Activated CD8-positive, alpha-beta memory T cell treated with anti-CD3 and anti-CD28 coated beads for 1 hour (primary cell): ENCODE measurements at places on chromosomes 3 and 15.

DNA sequence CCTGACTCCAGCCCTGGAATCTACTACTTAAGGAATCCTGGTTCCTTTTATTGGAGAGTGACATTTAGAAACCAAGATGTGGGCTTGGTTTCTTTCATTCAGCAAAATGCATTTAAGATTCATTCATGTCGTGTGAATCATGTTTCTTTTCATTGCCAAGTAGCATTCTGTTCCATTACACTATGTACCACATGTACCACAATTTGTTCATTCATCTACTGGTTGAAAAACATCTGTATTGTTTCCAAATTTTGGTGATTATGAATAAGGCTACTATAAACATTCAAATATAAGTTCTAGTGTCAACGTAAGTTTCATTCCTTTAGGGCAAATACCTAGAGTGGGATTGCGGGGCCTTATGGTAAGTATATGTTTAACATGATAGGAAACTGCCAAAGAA lies 264.2 kb downstream of the VPS13C start:
- no peak for DNase-seq

DNA sequence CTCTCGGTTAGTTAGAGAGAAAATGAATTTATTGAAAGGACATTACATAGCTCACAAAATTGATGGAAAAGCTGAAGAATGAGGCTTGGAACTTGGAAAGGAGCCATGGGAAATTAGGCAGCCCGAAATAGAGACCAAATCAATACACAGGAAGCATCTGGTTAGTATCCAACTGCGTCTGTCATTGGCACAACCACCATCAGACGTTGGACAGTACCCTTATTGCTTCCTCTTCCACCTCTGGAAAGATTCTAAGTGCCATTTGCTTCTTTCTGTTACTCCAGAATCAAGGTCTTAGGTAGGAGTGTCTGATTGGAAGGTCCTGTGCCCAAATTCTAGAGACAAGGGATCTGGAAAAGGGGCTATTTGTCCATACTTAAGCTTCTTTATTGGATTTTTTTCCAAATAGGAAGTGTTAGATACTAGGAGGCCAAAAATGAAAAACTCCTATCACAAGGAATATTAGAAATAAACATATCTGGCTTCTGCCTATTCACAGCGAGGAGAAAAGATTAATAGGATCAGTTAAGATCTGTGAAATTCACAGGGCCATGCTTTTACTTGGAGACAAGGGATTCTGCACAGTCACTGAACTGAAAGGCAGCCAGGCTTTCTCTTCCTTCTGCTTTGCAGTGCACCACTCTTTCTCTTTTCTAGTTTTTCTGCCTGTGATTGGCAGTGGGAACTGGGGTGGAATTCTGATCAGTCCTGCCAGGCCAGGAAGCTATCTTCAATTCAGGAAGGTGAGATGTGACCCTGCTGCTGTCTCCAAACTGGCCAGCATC lies 10.7 kb upstream of the HACD2 start:
- no peak for DNase-seq

DNA sequence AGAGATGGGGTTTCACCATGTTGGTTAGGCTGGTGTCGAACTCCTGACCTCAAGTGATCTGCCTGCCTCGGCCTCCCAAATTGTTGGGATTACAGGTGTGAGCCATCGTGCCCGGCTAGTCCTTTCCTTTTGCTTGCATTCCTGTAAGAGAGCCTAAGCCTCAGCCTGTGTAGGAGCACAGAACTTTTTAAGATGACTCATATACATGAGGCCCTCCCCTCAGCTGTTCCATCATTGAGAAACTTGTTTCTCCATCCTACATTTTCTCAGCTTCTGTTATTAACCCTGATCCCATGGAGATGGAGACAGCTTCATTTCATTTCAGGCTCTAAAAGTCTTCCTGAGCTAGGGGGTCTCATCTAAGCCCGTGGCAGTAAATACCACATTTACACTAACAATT lies 123.3 kb downstream of the PLOD2 start:
- DNase-seq: no peak

DNA sequence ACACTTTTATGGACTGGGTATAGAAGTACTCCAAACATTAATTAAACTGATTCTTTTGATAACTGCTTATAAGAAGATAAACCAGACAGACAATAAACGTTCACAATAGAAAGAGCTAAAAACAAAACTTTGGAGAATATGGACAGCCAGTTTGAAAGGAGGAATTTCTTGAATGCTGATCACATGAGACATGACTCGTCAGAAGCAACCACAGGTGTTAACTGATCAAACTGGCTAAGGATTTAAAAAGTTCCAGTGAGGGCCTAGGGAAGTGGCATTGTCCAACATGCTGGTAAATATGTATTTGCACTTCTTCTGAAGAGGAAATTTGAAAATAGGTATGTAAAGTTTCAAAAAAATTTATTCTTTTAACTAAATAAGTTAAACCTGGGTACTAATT lies 29.4 kb upstream of the AP3B2 start:
- DNase-seq: no peak

- DNase-seq: no peak
These were observed 89.3 kb downstream of the OTOL1 start for GRCh38 chr3:161585922-161586321.

GRCh38 chr3:71129611-71130431 lies 453.7 kb downstream of the FOXP1 start:
- DNase-seq: no peak

- no peak for DNase-seq
These were observed 99.9 kb downstream of the TLE3 start for GRCh38 chr15:69997813-69998212.

GRCh38 chr15:86197770-86198169 lies 118.1 kb downstream of the AGBL1 start:
- no peak for DNase-seq

DNA sequence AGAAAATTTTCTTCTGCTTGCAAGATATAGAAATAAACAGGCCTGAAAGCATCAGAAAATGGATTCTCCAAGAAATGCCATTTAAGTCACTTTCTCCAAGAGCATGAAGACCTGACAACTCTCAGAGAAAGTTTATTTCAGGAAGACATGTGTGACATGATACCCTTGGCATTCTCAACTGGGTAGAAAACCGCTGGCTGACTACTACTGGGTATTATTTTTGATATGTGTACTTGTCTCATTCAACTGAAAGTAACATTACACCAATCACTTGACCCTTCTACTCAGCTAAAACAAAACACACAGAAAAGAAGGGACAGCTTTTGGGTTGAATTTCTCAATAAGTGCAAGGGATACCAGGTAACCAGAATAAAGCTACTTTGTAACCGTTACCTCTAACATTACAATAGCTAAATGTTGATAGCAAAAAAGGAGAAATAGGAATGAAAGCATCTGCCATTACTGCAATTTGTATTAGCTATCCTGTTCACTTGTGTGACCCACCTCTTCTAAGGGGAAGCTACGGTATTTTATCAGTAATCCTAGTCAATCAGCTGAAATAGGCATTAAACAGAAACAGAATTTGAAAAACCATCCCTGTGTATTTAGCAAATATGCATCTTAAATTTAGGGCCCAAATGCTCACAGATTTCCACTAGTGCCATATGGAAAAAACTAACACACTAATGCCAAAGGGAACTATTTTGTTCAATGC lies 7.3 kb downstream of the TRA2B start:
- no peak for DNase-seq

- DNase-seq: no peak
These were observed 753 bp downstream of the EPHB1 start for GRCh38 chr3:134795746-134796280.

DNA sequence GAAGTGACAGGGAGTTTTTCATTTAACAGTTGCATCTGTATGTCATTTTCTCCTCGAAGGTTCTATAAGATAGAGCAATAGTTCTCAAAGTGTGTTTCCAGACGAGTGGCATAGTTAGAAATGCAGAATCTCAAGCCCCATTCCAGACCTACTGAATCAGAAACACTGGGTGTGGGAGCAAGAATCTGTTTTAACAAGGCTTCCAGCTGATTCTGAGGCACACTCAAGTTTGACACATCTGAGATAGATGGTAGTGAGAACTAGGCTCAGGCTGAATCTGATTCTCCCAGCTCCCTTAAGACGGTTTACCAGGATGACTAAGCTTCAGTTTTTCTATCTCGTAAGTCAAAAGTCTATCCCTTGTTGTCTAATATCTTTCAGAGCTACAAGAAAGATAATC lies 159.8 kb upstream of the NUDT16 start:
- DNase-seq: no peak

- no peak for DNase-seq
These were observed 194.7 kb downstream of the WNT5A start for GRCh38 chr3:55292360-55292759.

- DNase-seq: no peak
These were observed 15.6 kb downstream of the CHST2 start for GRCh38 chr3:143135150-143135549.

DNA sequence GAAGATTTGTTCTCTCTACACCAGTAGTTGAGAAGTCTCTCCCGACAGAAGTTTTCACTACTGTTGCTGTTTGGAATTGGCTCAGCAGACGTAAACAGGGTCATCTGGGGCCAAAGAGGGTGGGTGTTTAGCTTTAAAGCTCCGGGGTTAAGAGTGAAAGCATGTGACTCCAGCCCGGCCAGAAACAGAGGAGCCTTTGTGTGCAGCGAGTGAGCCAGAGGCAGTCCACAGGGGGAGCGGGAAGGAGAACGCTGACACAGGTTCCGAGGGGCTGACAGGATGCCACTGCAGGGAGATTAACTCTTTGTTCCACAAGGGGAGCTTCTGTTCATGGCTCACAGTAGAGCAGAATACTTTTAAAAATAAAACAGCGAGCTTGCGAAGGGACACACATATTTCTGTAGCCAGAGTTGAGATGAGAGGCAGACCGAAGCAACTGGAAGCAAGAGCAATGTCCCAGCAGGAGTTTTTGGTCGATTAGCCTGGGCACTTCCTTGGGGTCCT lies 26.9 kb downstream of the BMF start:
- DNase-seq: no peak

- no peak for DNase-seq
These were observed 983.8 kb downstream of the SI start for GRCh38 chr3:164094546-164094945.

GRCh38 chr3:112649478-112649735 lies 8.5 kb upstream of the CCDC80 start:
- no peak for DNase-seq

GRCh38 chr15:48109856-48110531 lies 10.8 kb upstream of the SLC24A5 start:
- DNase-seq: no peak

- no peak for DNase-seq
These were observed 15.7 kb downstream of the GAP43 start for GRCh38 chr3:115638991-115639390.

GRCh38 chr15:87741350-87741749 lies 515.2 kb downstream of the NTRK3 start:
- DNase-seq: no peak

- DNase-seq: no peak
These were observed 27.2 kb upstream of the ABHD17C start for GRCh38 chr15:80667936-80668335.

DNA sequence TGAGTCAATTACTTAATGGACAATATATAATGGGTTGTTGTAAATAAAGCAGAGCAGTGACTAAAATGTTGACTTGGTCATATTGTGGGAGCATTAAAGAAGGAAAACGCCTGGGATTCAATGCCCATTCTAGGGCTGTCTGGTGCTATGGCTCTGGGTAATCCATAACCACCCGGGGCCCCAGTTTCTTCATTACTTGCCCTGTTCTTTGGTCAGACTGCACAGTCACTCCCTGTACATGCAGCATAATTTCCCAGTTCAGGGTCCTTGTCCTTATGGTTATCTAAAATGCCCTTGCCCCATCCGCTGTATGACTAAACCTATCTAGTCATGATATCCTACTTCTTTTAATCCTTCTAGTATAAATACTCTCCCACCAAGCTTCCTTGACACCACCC lies 27.5 kb upstream of the DENND4A start:
- DNase-seq: no peak

GRCh38 chr15:67119238-67119846 lies 53.9 kb downstream of the SMAD3 start:
- no peak for DNase-seq

- DNase-seq: no peak
These were observed 62.8 kb downstream of the EPHB1 start for GRCh38 chr3:134857776-134858362.
